ENCODE measurements at places on chromosomes 11 and 22.

- no peak for DNase-seq
These were observed 2.9 kb upstream of the CYP2R1 start for GRCh38 chr11:14894657-14895598.

- DNase-seq = no peak
These were observed 1085.5 kb downstream of the BRD1 start for GRCh38 chr22:48742191-48742555.

DNA sequence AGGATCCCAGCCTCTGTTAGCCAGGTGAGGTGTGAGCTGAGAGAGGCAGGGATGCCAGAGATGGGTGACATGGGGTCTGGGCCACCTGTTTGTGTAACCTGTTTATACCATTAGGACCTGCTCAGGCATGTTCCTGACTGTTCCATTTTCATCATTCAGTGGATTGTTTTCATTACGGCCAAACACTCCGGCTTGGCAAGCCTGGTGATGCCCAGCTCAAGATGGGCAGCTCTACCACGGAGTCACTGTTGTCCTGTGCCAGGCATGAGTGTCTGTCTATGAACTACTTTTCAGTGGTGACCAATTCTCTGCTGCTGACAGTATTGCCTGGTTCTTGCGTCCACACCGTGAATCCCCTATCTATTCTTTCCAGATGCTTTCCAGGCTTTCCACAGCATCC lies 71.5 kb upstream of the SLC22A12 start:
- DNase-seq = no peak

DNA sequence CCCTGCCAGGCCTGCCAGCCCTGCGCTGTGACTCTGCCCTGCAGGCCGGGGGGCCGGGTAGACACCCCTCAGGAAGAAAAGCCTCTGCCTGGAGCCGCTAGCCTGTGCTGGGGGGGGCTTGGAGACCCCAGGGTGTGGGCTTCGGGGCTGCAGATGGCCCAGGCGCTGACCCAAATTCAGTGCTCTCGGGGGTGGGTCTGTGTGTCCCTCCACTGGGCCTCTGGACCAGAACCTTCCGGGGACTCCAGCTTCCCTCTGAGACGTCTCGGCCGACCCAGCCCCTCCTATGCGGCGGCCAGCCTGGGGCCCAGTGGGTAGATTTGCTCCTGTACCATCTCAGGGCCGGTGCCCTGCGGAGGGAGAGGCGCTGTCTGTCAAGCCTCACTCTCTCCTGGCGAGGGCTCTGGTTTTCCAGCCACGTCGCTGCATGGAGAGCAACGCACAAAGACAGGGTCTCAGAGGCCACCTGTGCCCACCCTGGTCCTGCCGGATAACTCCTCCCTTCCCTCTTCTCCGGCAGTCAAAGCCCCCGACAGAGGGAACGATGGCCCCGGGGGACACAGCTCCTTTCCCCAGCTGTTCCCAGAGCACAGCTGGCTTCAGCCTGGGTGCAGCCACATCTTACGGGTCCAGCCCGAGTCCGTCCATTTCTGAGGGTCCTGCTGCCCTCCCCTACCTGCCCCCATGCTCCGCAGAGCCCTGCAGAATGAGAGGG lies 40.1 kb upstream of the TOLLIP start:
- DNase-seq = no peak

- no peak for DNase-seq
These were observed 784 bp downstream of the SULT4A1 start for GRCh38 chr22:43861529-43861928.

All from NCI-H1048 (cell line).